ENCODE measurements at places on chromosomes 16 and 17. TPM values are rescaled to one million over a fixed set of nuclear protein-coding genes. Genes with fewer than 3 reads are reported as not detected.
A peak's percentile ranks its signal among the peaks of the same experiment; 100 is the strongest.

GRCh38 chr16:30113031-30113710 lies at the start of gene GDPD3:
Gene GDPD3, minus strand, starts transcription at chr16:30113537. Its CDS starts 59 bp downstream, at chr16:30113478.
- no peak for DNase-seq
- no peak within 1 kb of the TSS for H3K4me3 ChIP-seq
- H3K4me1 ChIP-seq: peaks cover 11% of the 10 kb centered on the region
- H3K27me3 ChIP-seq: no peaks in the 10 kb centered on the region

DNA sequence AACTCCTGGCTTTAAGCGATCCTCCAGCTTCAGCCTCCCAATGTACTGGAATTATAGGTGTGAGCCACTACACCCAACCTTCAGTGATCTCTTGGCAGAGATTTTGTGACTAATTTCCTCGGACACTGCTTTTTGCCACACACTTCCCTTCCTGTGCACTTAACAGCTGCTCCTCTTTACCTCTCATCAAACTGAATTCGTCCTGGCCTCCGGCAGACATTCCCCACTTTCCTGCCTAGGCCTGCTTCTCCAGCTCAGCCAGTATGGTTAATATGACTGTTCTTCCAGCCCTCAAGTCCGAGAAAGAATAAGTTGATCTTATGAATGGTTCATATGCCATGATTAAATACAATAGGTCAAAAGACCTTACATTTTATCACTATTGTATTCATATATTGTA lies 69.0 kb upstream of the MTMR4 start:
- DNase-seq: no peak
- peaks cover 1% of the 10 kb centered on the region for H3K4me1 ChIP-seq
- peaks cover 15% of the 10 kb centered on the region for H3K27me3 ChIP-seq
- no peak overlapping the region for H3K27ac ChIP-seq
- H3K4me3 ChIP-seq: no peak overlapping the region
- H3K36me3 ChIP-seq: no peaks in the 10 kb centered on the region

DNA sequence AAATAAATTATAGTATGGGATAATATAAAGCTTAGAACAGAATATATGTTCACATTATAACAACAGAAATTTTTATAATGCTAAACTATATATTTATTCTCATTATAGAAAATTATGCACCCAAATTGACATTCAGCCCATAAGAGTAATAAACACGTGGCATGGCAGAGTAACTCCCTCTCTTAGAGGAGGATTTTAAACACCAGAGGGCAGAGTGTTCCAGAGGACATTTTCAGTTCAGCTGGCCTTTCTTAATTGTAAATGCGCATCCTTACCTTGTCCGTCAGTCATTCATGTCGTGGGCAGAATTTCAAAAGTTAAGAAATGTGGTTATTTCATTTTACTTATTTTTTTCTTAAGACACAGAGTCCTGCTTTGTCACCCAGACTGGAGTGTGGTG lies 147.1 kb downstream of the TANC2 start:
- H3K4me3 ChIP-seq: no peak overlapping the region
- DNase-seq: no peak
- no peaks in the 10 kb centered on the region for H3K27me3 ChIP-seq
- H3K4me1 ChIP-seq: no peaks in the 10 kb centered on the region
- H3K27ac ChIP-seq: no peak overlapping the region

DNA sequence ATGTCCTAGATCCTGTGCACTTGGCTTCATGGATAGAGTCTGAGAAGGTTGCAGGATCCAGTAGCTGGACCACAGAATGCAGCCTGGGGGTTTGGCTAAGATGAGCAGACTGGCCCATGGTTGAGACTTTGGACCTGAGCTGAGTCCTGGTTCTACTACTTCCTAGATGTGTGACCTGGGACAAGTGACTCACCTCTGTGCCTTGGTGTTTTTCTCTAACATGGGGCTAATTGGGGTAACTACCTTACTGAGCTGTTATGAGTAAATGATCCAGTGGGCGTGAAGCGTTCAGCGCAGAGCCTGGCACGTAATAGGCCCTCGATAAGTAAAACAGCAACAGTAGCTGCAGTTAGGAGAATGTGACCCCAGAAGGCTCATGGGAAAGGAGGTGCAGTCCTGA lies 38.8 kb downstream of the SNX20 start:
- H3K4me1 ChIP-seq: no peaks in the 10 kb centered on the region
- no peaks in the 10 kb centered on the region for H3K27me3 ChIP-seq
- DNase-seq: no peak
- H3K27ac ChIP-seq: no peak overlapping the region
- H3K4me3 ChIP-seq: no peak overlapping the region

Gene KCNJ18
- not detected for total RNA-seq

DNA sequence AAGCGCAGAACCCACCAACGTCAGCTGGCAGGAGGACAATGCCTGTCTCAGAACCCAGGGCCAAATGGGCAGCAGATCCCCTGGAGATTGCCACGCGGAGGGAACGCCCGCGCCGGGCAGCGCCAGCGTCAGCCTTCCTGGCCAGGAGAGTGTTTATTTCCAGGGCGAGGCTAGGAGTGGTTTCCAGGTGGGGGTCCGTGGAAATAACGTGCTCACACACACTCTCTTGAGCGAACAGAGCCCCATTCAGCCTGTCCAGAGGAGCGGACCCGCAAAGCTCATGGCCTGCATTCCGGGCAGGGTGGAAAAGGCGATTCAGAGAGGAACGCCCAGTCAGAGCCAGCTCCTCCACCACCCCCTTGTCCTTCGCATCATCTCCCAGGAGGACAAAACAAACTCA lies 40.3 kb downstream of the SDK2 start:
- no peak overlapping the region for H3K27ac ChIP-seq
- H3K4me3 ChIP-seq: no peak overlapping the region
- DNase-seq: no peak
- peaks cover 3% of the 10 kb centered on the region for H3K27me3 ChIP-seq

Gene SLC6A4
- 0.12 TPM for total RNA-seq

GRCh38 chr17:57342963-57343589 lies 86.8 kb downstream of the MSI2 start:
- no peaks in the 10 kb centered on the region for H3K27me3 ChIP-seq
- no peak overlapping the region for H3K27ac ChIP-seq
- peaks cover 15% of the 10 kb centered on the region for H3K36me3 ChIP-seq
- no peak for DNase-seq

GRCh38 chr16:1991135-1991551 lies 1.4 kb downstream of the SYNGR3 start:
- H3K4me1 ChIP-seq: peaks cover 22% of the 10 kb centered on the region
- peak; percentile 80 for DNase-seq

DNA sequence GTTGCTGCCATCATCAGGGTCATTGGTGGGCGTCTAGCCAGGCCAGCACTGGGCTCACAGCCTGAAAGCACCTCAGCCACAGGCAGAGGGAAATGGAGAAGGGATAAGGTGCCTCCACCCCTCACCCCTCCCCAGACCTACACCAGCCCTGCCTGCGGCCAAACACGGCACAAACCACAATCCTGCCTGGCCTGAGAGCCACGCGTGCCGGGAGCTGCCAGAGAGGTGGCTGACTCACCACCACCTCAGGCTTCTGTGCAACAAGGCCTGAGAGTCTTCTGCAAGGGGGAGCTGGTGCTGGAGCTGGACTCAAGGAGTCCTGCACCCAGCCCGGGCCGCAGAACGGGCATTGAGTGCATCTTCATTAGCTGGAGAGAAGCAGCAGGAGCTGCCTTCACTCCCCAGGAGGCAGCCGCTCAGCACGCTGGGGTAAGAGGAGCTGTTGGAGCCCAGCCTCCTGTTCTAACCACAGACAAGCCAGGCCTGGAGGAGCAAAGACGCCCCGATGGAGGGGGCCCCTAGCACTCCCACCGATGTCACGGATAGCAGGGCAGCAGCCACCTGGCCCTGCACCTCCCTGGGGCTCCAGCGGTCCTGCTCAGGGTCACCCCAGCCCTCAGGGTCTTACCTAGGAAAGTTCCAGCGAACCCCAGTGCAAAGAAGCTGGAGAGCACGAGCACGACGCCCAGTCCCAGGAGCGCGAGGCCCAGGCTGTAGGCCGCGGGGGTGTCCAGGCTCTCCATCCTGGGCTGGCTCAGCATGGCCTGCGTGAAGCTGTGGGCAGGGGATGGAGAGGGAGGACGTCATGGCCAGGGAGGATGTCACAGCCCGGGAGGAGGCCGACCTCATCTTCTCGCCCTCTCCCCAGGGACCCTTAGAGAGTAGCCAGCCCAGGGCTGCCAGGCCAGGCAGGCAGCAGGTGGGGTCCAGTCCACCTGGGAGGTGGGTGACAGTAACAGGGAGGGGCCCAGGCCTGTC lies 16.0 kb upstream of the RASD1 start:
- DNase-seq: no peak
- H3K36me3 ChIP-seq: no peaks in the 10 kb centered on the region
- no peak overlapping the region for H3K4me3 ChIP-seq
- no peaks in the 10 kb centered on the region for H3K27me3 ChIP-seq
- peaks cover 14% of the 10 kb centered on the region for H3K4me1 ChIP-seq
- H3K27ac ChIP-seq: no peak overlapping the region

DNA sequence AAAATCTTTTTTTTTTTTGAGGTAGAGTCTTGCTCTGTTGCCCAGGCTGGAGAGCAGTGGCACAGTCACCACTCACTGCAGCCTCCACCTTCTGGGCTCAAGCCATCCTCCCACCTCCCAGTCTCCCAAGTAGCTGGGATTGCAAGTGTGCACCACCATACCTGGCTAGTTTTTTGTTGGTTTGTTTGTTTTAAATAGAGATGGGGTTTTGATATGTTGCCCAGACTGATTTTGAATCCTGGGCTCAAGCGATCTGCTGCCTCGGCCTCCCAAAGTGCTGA lies 2.0 kb downstream of the LRRC37B start:
- H3K4me3 ChIP-seq: peak overlapping the region; percentile 98
- H3K27me3 ChIP-seq: no peaks in the 10 kb centered on the region
- peak overlapping the region; percentile 96 for H3K27ac ChIP-seq
- peaks cover 42% of the 10 kb centered on the region for H3K4me1 ChIP-seq

- DNase-seq: no peak
- no peaks in the 10 kb centered on the region for H3K4me1 ChIP-seq
- H3K36me3 ChIP-seq: no peaks in the 10 kb centered on the region
- no peak overlapping the region for H3K4me3 ChIP-seq
These were observed 98.5 kb downstream of the TNFRSF13B start for GRCh38 chr17:16873174-16874035.

DNA sequence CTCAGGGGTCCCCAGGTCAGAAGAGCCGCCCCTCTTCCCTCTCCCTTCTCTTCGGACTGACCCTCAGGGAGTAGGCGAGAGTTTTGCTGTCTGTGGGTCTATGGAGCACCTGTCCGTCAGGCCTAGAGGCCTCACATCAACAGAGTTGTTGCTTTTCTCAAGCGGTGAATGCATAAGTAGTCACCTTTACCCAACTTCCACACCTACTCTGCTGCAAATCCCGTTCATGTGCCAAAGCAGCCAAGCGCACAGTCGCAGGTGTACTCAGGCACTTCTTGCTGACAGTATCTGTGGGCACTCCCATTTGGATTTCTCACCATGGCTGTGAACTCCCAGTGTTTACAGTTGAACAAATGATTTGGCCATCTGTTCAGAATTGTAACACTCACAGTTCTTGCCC lies 4.0 kb upstream of the FA2H start:
- H3K4me1 ChIP-seq: peaks cover 9% of the 10 kb centered on the region
- H3K27ac ChIP-seq: no peak overlapping the region
- no peak overlapping the region for H3K4me3 ChIP-seq
- no peak for DNase-seq
- peaks cover 34% of the 10 kb centered on the region for H3K27me3 ChIP-seq

Gene ARHGAP23
- total RNA-seq: not detected

DNA sequence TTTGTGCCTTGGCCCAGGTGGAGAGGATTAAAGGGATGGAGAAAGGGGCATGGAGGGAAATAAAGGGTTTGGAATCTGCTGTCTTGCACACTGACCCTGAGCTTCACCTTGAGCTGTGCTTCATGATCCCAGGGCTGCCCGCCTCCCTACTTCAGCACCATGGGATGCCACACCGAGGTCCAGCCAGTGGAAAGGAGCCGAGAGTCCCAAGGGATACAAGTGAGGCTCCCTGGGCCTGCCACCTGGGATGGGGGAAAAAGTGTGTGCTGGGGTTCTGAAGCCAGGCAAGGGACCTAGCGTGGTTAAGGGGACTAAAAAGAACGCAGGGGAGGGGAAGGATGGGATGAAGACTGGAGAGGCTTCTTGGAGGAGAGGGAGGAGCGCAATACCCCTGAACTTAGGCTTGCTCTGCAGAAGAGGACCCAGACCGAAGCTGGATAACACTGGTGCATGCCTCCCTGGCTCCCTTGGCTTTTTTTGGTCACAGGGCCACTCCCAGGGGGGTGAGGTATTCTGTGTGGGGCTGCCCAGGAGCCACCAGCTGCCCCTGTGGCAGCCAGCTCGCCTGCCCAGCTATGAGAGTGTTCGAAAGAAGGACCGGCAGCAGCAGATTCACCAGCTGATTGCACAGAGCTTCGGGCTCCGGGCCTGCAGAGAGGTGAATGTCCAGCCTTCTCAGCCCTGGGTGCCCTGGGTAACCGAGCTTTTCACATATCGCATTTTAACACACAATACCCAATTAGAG lies 7.2 kb downstream of the MRPL27 start:
- no peak overlapping the region for H3K27ac ChIP-seq
- peaks cover 22% of the 10 kb centered on the region for H3K4me1 ChIP-seq
- H3K36me3 ChIP-seq: peaks cover 22% of the 10 kb centered on the region
- no peak for DNase-seq

DNA sequence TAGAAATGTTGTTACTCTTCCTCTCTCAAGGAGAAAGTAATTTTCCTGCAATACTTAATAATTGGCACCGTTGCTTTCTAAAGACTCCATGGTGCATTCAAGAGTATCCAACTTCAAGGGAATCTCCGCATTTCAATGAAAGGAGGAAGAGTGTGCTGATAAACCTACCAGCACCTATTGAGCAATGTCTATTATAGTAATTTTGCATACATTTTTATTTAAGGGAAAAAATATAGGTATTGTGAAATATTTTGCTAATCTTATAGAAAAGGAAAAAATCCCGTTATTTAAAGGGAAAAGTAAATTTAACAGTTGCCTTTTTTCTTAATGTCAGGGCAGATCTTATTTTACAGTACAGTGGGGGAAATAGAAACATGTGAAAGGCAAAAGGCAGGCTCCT lies 1.1 kb upstream of the TMEM106A start:
- H3K27me3 ChIP-seq: no peaks in the 10 kb centered on the region
- peak overlapping the region; percentile 91 for H3K27ac ChIP-seq
- DNase-seq: no peak
- peaks cover 28% of the 10 kb centered on the region for H3K36me3 ChIP-seq
- peak overlapping the region; percentile 86 for H3K4me3 ChIP-seq

DNA sequence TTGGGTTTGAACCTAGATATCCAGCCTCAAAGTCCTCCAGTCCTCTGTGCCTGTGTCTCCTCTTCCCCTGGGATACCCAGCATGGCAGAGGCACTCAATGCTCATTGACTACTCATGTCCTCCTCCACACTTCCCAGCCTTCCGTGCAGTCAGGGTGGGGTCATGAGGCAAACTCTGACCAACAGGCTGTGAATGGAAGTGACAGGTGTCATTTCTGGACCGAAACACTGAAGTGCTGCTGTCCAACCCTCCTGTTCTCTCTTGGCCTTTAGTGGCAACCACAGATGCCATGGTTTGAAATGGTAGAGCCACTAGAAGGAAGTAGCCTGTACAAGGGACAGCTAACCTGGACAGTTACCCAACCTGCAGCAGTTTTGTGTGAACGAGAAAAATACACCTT lies 46.7 kb upstream of the MAP3K14 start:
- no peak overlapping the region for H3K4me3 ChIP-seq
- H3K27me3 ChIP-seq: peaks cover 31% of the 10 kb centered on the region
- DNase-seq: no peak

Gene SNAI3
- total RNA-seq: 5.6 TPM

All from activated CD8-positive, alpha-beta memory T cell treated with anti-CD3 and anti-CD28 coated beads, Interleukin-2, amount 10 ng/mL, durations not matched to agents 7 days and 5 days (primary cell).